Activated T-cell treated with anti-CD3 and anti-CD28 coated beads, Interleukin-2, amount 50 U/mL, for 1 hour (primary cell): ENCODE measurements at places on chromosomes 4 and X.

DNA sequence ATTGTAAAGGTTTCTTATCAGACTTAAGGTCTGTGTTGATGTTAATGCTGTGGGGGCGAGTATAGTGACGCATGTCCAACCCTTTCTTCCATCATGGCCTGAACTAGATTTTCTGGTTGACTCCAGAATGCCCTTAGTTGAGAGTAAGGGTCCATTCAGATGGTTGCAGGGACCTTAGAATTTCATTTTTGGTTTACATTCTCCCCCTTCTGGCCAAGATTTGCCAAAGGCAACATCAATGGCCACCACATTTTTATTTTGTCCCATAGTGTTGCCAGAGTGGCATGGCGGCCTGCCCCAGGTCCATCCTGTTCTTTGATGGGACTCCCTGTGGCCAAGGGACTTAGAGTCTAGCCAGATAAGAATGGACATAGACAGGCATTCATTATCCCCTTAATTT lies 368.5 kb downstream of the GPM6A start:
- no peak for DNase-seq

- no peak for DNase-seq
Observed at GRCh38 chrX:10630320-10630719, 9.9 kb upstream of the MID1 start.

GRCh38 chrX:9785944-9786797 lies at the start of gene SHROOM2:
Gene SHROOM2 (plus strand): TSS chrX:9786429. CDS start chrX:9786546, 117 bp downstream.
- no peak for DNase-seq

- no peak for DNase-seq
Observed at GRCh38 chr4:154308207-154308606, 183.4 kb downstream of the DCHS2 start.

DNA sequence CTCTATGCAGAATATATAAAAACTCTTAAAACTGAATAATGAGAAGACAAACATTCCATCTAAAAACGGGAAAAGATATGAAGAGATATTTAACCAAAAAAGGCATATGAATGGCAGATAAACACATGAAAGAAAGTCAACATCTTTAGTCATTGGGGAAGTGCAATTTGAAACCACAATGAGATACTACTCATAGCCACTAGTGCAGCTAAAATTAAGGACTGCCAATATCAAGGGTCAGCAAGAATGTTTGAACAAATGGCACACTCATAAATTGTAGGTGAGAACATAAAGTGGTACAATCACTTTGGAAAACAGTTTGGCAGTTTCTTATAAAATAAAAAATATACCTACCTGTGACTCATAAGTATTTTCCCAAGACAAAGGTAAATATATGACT lies 534.9 kb upstream of the DIPK2B start:
- no peak for DNase-seq

DNA sequence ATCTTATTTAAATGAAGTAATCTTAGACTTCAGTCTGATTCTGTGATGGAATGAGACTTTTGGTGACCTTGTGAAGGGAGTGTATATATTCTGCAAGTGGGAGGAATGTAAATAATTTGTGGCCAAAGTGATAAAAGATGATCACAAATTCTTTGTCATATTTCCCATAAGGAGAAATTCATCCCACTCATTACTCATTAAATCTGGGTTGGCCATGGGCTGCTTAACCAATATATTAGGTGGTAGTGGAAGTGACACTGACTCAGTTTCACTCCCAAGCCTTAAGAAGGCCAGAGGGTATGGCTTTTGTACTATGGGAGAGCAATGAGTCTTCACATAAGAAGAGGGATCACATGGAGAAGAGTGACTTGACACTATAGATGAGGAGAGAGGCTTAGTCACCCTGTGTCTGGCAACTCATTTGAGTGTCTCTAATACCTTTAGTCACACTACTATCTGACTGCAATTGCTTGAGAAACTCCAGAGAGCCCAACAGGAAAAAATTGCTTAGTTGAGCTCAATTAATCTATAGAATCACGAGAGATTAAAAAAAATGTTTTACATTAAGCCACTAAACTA lies 408.2 kb upstream of the PITX2 start:
- DNase-seq, result no peak
